Renal cortical epithelial cell (primary cell): ENCODE measurements at places on chromosomes 4 and X. TPM values are rescaled to one million over a fixed set of nuclear protein-coding genes. Genes with fewer than 3 reads are reported as not detected.

SOX3 gene
- total RNA-seq = not detected in 2 replicates

MTM1 gene
- total RNA-seq = 10.8 and 19.2 TPM in 2 replicates

ANXA3 gene
- total RNA-seq = 195 and 668 TPM in 2 replicates

FAT4 gene
- total RNA-seq = 2.3 and 7.7 TPM in 2 replicates

ODAPH gene
- total RNA-seq = 1.0 and 1.7 TPM in 2 replicates

BCLAF3 gene
- total RNA-seq = 6.3 and 20.7 TPM in 2 replicates

PCDH19 gene
- total RNA-seq = 0.15 and 0.17 TPM in 2 replicates

EVC2 gene
- 6.6 and 14.7 TPM in 2 replicates for total RNA-seq

SCFD2 gene
- 19.1 and 22.7 TPM in 2 replicates for total RNA-seq

SPANXN4 gene
- total RNA-seq = not detected in 2 replicates

SOWAHB gene
- 6.9 and 36.6 TPM in 2 replicates for total RNA-seq

CCNB3 gene
- total RNA-seq = under 0.01 and 0.20 TPM in 2 replicates

GLRA3 gene
- not detected in 2 replicates for total RNA-seq

TMEM144 gene
- total RNA-seq = 8.5 and 12.9 TPM in 2 replicates

NKX6-1 gene
- not detected in 2 replicates for total RNA-seq

BMPR1B gene
- total RNA-seq = 2.1 and 6.5 TPM in 2 replicates

POF1B gene
- total RNA-seq = 1.3 and 3.1 TPM in 2 replicates

MAGEA11 gene
- not detected in 2 replicates for total RNA-seq

P2RY4 gene
- total RNA-seq = 0.15 TPM in 1 of 2 replicates, not detected in the other

PNMA5 gene
- not detected in 2 replicates for total RNA-seq
